Cerebellum (tissue), 4 donors: ENCODE measurements at places on chromosomes 4 and X.

GRCh38 chr4:14289708-14290107 lies 662.2 kb upstream of the BOD1L1 start:
- no peak for DNase-seq

- no peak for DNase-seq
These were observed 166.0 kb downstream of the ATG4A start for GRCh38 chrX:108257556-108257955.

DNA sequence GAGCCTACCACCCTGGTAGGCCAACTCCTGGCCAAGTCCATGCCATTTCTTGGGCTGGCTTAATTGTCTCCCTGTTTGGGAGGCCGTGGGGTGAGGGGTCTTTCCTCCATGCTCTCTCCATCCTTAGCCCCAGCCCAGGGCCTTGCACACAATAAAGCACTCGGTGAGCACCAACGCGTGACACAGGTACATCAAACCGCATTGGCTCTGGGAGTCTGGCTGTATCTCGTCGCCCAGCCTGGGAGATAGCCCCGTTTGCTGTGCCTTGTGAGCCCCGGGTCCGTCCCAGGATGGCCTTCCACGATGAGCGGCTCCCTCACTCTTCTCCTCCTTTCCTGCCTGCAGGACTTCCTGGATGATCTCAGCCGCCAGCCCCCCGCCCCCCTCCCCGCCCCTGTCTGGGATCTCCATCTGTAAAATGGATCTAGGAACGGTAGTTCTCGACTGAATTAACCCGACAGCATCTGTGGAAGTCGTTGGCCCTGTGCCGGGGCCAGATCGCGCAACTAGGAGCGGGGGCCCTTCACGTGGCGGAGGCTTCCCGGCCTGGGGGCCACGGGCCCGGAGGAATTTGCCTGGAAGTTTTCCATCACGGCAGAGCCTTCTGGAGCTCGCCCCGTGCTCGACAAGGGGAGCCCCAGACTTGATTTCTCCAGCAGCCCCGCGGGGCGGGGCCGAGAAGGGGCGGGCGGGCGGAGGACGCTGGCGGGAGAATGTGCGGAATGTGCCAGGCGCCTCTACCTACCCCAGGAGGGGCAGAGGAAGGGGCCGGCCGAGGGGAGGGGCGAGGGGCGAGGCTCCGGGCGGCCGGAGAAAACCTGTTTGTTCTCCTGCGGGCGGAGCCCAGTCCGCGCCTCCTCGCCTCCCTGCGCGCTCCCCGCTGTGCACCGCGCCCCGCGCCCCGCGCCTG lies at the start of gene ZNF185:
TSS of gene ZNF185 (plus strand) at position 846 of the 910 bp plus-strand sequence. CDS start 16,423 bp downstream, outside the sequence.
- no peak for DNase-seq

DNA sequence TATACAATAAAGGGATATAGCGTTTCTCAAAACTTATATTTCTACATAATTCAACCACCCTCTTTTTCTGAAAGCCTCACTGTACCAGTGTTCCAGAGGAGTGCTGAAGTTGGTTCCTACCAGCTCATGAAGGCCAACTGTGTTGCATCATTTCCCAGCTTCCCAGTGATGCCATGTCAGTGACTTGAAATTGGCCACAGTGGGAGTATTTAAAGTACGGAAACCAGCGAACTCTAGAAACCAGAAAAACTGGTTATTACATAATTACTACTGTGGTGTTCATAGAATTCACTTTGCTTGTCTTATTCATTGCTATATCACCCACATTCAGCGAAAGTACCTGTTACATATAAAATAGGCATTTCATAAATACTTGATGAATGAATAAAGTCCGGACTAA lies 135.4 kb downstream of the GC start:
- no peak for DNase-seq

- DNase-seq, result no peak
These were observed 130.2 kb downstream of the GASK1B start for GRCh38 chr4:158042591-158043030.

- no peak for DNase-seq
These were observed 233.6 kb upstream of the RPS6KA3 start for GRCh38 chrX:20500171-20500865.

DNA sequence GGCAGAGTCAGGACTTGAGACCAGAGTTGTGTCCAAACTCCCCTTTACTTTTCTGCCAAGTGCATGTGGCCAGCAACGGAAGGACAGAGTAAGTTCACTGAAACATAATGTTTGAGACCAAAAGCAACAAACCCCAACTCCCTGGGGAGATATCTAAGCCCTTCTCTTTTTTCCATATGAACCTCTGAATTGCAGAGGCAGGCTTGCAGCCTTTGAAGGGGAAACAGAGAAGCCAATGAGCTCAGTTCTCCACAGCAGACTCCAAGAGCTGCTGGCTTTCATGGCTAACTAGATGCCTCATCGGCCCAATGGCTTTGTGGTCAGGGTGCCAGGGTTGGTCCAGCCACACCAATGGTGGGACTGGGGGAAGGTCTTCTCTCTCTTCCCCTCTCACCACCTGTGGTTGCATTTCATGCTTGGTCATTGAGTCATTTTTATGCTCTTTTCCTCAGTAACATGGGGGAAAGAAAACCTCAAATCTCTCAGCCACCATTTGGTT lies 34.0 kb downstream of the STARD8 start:
- DNase-seq, result no peak

DNA sequence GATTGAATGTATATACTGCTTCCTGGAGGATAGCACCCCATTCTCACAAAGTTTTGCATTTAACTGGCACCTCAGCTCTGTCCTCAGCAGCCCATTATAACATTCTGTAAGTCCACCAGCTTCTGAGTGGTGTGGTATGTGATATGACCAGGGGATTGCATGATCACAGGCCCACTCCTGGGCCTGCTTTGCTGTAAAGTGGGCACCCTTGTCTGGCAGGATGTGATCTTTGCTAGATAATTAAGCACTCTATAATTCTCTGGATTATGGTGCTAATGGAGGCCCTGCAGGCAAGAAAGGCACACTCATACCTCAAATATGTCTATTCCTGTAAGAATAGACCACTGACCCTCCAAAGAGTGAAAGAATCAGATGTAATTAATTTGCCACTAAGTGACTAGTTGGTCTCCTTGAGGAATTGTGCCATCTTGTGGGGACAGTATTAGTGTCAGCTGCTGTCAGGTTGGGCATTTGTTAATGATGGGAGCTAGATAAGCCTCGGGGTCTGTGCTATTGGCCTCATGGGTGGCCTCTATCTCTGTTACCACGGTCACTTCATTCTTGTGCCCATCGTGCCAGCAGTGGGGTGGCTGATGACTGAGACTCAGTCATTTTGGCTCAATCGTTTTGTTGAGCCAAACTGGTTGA lies 2.2 kb upstream of the CFI start:
- DNase-seq, result no peak

- no peak for DNase-seq
These were observed 93.4 kb downstream of the REPS2 start for GRCh38 chrX:17039826-17040225.

DNA sequence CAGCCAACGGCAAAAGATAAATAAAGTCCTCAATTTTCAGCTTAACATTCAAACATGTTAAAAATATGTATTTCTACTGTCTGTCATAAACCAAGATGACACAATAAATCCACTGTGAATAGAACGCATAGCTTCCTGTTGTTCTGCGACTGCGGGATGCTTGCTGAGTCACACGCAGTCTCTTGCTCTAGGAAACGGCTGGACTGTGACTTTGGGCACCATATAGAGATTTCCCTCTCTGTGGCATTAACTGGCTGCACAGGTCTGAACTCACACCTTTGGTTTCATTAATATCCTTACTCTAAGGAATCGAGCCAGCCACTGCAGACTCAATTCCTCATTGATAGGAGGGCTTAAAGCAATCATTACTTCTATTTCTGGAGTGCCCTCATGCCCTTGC lies 8.4 kb downstream of the BEND4 start:
- no peak for DNase-seq
